ENCODE measurements at places on chromosomes 16 and 17.

GRCh38 chr16:1137604-1138003 lies 15.3 kb upstream of the CACNA1H start:
- DNase-seq = no peak

GRCh38 chr17:35160354-35161201 lies 13.0 kb downstream of the UNC45B start:
- DNase-seq = peak; percentile 20

DNA sequence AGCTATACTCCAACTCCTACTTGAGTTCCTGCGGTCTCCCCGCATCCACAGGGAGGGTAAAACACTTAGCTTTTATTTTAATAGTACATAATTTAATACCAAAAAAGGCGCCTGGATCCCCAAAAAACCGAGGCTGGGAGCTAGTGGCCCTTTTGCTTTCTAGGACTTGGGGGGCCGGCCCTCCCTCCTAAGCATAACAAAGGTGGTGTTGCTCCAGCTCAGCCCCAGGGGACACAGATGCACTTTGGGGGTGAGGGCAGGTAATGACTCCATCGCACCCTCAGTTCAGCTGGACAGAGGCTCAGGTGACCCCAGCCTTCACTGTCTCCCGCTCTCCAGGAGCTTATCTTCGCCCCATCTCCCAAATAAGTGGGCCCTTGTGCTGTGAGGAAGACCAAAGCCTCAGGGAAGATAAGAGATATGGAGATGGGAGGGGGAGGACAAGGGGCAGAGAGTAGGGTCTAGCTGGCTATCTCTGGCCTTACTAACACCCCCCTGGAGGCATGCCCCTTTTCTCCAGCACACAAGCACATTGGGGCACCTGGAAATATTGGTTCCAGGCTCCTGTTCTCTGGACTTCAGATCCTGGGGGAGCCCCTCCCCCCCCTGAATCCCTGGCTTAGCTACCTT lies 2.8 kb upstream of the NHERF1 start:
- DNase-seq = no peak

DNA sequence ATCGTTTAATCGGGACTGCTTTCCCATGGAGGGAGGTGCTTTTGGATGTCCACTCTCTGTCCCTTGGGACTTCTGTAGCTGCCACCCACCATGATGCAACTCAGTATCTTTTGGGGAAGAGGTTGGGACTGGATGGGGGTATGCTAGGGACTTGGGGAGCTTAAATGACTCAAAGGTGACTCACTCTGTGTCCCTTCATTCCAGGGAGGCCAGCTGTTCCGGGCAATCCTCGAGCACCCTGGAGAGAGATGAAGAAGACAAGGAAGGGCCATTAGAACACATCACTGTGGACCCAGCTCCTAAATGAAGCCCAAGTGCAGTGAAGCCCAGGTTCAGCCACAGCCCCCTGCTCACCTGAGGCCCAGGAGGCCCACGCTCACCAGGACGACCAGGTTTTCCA lies 4.6 kb downstream of the COL1A1 start:
- DNase-seq = no peak

GRCh38 chr17:70357190-70357589 lies 187.9 kb downstream of the KCNJ2 start:
- no peak for DNase-seq

DNA sequence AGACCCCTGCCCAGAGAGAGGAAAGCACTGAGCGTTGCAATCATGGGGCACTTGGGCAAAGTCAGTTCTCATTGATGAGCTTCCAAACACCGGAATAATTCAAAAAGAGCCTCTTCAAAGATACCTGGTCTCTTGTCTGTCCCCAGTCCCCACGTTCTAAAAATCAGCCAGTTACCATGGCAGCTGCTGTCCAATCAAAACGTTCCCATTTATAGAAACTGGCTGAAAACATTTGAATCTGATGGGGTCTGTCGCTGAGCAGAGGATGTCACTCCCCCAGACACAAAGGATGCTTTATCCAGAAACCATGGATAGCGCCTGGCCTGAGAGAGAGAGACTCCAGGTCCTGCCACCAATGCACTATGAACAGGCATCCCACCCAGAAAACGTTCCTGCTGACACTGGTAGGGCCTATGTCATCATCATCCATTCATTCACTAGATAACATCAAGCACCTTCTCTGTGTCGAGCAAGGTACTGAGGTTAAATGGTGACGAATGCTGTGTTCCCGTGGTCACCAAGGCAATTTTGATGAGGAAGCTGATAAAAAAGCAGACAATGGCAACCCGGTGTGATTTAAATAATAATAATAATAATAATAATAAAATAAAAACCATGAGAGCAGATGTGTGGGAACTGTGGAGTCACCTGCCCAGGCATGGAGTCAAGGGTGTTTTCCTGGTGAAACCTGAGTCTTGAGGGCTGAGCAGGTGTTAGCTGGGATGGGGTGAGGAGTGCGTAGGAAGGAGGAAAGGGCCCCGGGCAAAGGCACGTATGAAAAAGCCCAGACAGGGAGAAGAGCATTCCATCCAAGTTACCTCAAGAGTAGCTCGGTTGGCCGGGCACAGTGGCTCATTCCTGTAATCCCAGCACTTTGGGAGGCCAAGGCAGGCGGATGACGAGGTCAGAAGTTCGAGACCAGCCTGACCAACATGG lies 19.0 kb upstream of the CALB2 start:
- DNase-seq = no peak

DNA sequence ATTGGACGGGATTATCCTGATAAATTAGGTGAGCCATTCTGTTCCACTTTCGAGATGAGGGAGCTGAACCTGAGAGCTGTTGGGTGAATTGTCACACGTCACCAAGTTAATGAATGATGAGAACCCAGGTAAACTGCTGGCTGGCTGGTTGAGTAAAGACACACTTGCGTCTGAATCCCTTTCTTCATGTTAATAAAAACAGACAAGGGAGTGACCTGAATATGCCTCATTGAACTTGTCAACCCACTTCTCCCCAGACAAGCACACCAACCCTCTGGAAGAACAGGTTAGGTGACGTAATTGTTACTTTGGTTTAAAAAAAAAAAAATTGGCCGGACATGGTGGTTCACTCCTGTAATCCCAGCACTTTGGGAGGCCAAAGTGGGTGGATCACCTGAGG lies 400.9 kb upstream of the CDH5 start:
- DNase-seq = no peak

- DNase-seq = no peak
Observed at GRCh38 chr17:63024716-63025115, 58.7 kb downstream of the TANC2 start.

DNA sequence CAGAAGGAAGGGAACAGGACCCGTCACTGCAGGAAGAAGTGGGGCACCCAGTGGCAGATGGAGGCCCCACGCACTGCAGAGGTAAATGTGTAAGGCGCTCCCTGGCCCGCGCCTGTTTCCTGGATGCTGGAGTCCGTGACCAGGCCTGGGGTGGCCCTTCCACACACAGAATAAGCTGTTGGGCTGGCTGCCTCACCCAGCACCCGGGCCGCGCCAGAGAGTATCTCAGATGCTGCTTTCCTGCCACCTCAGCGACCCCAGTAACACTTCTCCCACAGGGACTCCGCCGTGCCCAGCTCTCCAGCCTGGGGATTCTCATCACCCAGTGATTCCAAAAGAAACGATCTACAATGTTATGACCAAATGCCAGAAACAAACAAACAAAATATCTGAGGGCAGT lies 1993.1 kb downstream of the TP53TG3F start:
- DNase-seq = no peak

- DNase-seq = no peak
Observed at GRCh38 chr16:74320707-74321106, 24.1 kb downstream of the PSMD7 start.

DNA sequence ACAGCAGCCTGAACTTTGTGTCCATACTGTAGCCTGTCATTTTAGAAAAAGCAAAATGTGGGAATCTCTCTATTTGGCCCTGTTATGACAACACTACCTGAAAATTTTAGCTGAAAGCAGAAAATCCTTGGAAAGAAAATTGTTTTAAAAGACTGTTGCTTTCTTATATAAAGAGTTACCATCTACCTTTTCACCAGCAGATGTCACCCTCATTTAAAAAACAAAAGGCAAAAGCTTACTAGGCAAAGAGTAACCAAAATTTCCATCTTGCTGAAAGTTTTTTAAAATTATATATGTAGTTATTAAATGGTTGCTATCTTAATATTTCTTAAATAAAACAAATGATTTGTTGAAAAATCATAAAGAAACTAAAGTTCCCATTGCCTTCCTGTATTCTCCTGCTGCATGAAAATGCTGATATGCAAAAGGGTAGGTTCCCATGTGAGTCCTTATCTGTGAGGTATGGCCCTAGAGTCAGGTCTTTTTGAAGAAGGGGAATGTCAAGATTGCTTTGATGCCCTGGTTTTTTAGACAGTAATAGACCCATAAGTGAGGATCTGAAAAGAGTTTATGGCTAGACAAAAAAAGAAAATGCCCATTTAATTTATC lies 61.0 kb downstream of the TNRC6C start:
- no peak for DNase-seq

DNA sequence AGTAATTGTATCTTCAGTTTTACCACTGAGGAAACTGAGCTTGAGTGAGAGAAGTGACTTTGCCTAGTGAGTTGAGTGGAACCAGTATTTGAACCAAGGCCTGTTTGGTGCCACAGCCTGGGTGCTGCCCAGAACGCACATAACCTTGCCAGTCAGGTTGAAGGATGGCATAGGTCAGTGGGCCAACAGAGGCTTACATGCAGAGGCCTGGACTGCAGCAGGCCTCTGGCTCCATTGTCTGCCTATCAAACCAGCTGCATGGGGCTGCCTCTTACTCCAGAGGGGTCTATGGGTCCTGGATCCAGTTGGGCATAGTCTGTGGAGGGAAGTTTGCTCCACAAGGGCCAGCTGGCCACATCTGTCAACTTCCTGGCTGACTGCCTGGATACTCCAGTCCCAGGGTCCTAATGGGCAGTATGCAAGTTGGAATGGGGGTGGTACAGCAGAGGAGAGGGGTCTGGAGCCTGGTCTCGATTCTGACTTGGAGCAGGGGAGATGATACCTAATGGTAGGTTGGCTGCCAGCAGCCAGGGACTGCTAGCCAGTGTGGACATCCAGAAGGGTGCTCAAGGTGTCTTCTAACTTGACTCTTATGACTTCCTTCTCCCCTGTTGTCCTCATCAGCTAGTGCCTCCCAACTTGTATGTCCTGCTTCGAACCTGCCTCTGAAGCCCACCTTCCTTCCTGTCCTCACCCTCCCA lies 11.1 kb upstream of the RNF112 start:
- no peak for DNase-seq

GRCh38 chr16:10571354-10571753 lies 9.0 kb downstream of the EMP2 start:
- no peak for DNase-seq

GRCh38 chr17:50203086-50203485 lies 1.7 kb upstream of the COL1A1 start:
- no peak for DNase-seq

GRCh38 chr16:3999479-4000325 lies 116.5 kb downstream of the ADCY9 start:
- DNase-seq = no peak

DNA sequence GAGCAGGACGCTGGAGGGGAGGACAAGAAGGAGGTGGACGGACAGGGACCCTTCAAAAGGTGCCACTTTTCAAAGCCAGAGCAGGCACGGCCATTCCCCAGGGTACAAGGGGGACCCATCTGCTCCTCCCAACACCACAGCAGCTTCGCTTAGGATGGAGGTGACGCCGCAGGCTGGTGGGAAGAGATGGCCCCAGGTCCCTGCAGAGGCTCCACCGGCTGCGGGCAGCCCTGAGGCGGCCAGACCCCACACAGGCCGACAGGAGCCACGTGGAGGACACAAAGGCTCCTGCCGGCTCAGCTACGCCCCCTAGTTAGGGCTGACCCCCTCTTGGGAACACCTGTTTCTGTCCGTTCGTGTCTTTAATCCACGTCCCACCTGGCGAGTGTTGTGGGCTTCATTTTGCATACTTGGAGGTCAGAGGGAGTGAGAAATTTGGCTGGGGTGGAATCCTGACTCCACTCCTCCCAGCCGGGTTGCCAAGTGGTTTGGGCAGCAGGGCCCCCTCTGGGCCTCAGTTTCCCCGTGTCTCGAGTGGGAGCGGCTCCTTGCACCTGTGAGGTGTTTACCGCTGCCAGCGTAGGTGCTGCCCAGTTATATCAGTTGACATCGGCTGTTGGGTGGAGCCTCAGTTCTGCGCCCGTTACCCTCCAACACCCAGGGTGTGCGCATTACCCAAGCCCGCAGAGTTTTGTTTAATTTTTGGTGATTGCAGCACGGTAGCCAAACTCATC lies 5.8 kb upstream of the FN3KRP start:
- no peak for DNase-seq

GRCh38 chr17:65103896-65104295 lies 33.3 kb upstream of the RGS9 start:
- DNase-seq = no peak

GRCh38 chr16:35425270-35425669 lies 1965.9 kb downstream of the TP53TG3F start:
- DNase-seq = no peak

GRCh38 chr16:87581857-87582215 lies 20.5 kb upstream of the JPH3 start:
- no peak for DNase-seq

DNA sequence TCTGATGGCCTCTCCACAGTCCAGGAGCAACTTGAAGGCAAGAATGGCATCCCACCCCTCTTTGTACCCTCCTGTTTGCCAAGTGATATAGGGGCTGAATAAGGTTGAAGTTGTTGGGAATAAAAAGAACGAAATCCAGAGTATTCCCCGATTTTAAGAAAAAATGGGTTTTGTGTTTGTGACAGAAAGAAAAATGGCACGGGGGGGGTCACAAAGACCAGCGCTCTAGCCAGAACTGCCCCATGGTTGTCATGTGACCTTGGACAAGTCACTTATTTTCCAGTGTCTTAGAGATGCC lies 1.7 kb upstream of the HEXIM1 start:
- no peak for DNase-seq

DNA sequence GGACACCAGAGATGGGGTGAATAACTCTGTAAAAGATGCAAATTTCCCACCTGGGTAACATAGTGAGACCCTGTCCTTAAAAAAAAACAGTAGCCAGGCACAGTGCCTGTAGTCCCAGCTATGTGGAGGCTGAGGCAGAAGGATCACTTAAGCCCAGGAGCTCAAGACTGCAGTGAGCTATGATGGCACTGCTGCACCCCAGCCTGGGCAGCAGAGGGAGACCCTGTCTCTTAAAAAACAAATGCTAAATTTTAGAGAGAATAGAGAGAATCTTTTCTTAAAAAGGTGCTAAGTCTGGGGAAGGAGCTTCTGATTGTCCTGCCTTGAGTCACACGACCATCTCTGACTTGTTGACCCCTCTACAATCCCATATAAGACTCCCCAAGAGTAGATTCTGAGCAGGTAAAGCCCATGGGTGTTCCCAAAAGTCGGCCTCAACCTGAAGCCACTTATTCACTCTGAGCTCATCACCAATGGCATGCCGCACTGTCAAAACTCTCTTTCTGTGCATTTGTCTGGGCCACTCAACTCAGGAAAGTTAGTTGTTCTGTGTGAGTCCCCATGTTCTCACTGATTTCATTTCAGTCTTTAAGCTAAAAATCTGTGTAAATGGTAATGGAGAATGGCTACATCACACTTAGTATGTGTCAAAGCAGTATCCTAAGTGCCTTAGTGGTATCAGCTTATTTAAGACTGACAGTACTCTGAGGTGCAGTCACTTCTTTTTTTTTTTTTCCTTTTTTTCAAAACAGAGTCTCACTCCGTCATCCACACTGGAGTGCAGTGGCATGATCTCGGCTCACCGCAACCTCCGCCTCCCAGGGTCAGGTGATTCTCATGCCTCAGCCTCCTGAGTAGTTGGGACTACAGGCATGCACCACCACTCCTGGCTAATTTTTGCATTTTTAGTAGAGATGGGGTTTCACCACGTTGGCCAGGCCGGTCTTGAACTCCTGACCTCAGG lies 41.6 kb downstream of the PRKCB start:
- DNase-seq = no peak

Data from T-helper 22 cell (primary cell).